ENCODE measurements at places on chromosomes 5 and 9.

GRCh38 chr9:107751567-107752210 is 262.1 kb upstream of the KLF4 start:
- DNase-seq, result no peak

- DNase-seq, result no peak
These were observed 38.9 kb downstream of the CDH6 start for GRCh38 chr5:31232273-31232888.

- no peak for DNase-seq
These were observed 159.4 kb upstream of the PITX1 start for GRCh38 chr5:135193213-135194125.

- no peak for DNase-seq
These were observed 57.6 kb upstream of the SH3GL2 start for GRCh38 chr9:17521100-17521855.

GRCh38 chr5:104937598-104937997 is 1375.0 kb upstream of the NUDT12 start:
- no peak for DNase-seq

DNA sequence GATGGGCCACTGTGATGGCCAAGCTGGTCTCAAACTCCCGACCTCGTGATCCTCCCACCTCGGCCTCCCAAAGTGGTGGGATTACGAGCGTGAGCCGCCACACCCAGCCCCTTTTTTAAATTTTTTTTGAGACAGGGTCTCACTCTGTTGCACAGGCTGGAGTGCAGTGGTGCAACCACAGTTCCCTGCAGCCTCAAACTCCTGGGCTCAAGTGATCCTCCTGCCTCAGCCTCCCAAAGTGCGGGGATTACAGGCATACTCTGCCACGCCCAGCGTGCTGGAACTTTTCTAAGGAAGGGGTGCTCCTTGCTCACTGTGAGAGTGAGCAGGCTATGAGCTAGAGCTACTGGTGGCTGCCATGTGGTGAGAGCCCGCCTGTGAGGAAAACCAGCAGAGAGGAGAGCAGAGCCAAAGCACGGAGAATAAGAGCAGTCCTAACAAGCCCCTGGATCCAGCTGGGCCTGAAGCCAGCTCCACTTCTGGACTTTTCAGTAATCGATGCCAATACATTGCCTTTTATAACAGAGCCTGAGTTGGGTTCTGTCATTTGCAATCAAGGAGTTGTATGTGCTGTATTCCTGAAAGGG is 75.5 kb upstream of the UNC5A start:
- DNase-seq, result no peak
